Upper lobe of right lung (tissue), 1 donor: ENCODE measurements at places on chromosomes 5 and 9. TPM values are rescaled to one million over a fixed set of nuclear protein-coding genes. Genes with fewer than 3 reads are reported as not detected.

DNA sequence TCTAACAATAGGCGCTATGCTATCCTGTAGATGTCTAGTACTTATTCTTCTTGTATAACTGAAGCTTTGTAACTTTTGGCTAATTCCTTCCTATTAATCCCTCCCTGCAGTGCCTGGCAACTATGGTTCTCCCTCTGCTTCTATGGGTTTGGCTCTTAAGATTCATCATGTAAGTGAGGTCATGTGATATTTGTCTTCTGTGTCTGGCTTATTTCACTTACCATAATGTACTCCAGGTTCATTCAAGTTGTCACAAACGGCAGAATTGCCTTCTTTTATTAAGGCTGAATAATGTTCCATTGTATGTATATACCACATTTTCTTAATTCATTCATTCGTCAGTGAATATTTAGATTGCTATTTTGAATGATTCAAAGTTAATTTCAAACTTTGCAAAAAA, 149.9 kb upstream of the GAS1 start:
- H3K36me3 ChIP-seq: no peaks in the 10 kb centered on the region
- no peak for DNase-seq
- peaks cover 4% of the 10 kb centered on the region for H3K27me3 ChIP-seq

DNA sequence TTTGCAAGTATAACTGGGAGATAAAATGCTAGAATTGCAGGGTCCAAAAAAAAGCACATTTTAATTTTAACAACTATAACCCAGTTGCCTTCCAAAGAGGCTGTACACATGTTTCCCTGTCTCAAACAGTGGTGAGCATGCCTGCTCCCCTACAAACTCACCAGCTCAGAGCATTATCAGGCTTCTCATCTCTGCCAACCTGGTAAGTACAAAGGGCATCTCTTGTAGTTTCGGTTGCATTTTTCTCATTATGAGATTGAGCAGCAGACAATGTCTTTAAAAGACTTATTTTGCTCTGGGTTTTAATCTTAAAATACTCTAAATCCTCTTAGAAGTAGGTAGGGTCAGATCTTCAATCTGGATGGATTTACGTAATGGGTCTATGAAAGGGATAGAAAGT, 107.1 kb upstream of the MSX2 start:
- H3K4me1 ChIP-seq: no peaks in the 10 kb centered on the region
- H3K4me3 ChIP-seq: no peak overlapping the region
- H3K27ac ChIP-seq: no peak overlapping the region

The SOHLH1 gene
- total RNA-seq: not detected

The OR1J2 gene
- not detected for total RNA-seq

DNA sequence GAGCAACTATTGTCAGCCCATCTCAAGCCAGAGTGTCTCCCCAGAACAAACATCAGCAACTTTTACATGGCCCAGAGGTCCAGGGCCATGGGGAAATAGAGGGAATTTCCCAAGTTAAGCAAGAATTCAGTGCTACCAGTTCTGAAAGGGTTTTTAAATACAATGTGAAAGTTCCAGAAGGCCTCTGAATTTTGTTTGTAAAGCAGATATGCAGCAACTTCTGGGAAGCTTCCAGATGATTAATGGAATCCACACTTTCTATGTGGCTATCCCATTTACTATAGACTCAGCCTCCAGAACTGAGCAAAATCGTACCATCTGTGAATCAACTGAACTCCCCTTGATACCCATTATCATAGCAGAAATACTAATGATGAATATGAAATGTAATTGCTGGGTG, 93.8 kb downstream of the FEM1C start:
- no peaks in the 10 kb centered on the region for H3K27me3 ChIP-seq
- DNase-seq: no peak
- H3K36me3 ChIP-seq: no peaks in the 10 kb centered on the region
- H3K4me3 ChIP-seq: no peak overlapping the region

DNA sequence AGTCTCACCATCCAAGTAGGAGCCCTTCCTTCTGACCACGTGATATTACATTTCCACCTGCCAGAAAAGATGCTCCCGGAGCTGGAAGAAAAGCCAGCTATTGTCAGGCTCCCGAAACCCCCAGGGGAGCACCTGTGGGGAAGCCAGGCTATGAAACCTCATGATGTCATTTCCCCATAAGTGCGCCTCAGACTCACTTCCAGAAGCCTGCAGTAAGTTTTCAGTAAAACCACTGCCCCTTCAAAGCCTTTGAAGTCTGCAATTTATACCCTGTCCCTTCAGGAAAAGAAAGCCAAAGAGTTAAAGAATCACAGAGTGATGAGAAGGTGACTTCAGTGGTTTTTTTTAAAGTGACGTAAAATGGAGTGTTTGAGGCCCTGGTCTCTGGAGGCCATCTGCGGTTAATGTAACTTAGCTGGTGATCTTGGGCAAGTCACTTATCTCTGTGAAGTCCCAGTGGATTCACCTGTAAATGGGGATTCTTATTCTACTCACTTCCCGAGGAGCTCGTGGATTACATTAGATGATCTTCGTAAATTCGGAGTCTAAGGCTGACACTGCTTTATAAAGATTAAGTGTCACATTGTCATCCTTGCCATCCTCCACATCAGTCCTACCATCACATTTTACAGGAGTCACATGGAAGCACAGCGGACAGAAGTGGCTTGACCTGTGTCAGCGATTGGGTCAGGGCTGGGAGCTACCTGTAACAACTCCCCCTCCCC, 2.6 kb upstream of the SEMA6A start:
- peaks cover 17% of the 10 kb centered on the region for H3K4me1 ChIP-seq
- H3K4me3 ChIP-seq: no peak overlapping the region
- no peak overlapping the region for H3K27ac ChIP-seq
- no peaks in the 10 kb centered on the region for H3K36me3 ChIP-seq
- DNase-seq: no peak

- no peaks in the 10 kb centered on the region for H3K27me3 ChIP-seq
- no peaks in the 10 kb centered on the region for H3K36me3 ChIP-seq
- no peak overlapping the region for H3K27ac ChIP-seq
- DNase-seq: no peak
These were observed 362.7 kb upstream of the PTGER4 start for GRCh38 chr5:40317023-40317422.

- DNase-seq: peak; percentile 40
- no peak overlapping the region for H3K4me3 ChIP-seq
- peaks cover 26% of the 10 kb centered on the region for H3K4me1 ChIP-seq
- H3K36me3 ChIP-seq: no peaks in the 10 kb centered on the region
These were observed 127.8 kb downstream of the KCNIP1 start for GRCh38 chr5:170631466-170632195.

DNA sequence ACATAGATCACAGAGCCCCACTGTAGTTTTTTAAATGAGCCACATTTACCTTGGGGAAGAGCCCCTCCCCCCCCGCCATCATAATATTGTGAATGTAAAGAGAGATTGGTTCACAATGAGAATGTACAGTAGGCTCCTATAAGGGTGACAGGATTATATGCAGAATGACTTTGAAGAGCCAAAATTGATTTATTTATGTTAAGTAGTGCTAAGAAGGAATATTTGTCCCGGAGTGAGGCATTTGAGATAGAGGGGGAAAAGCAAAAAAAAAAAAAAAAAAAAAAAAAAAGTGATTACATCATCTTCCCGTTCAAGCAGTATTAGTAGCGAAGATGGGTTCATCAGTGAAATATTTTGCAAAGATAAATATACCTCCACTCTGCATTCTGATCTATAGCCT, 73.9 kb downstream of the PIK3R1 start:
- no peak for DNase-seq
- peak overlapping the region; percentile 80 for H3K27ac ChIP-seq
- peak overlapping the region; percentile 56 for H3K4me3 ChIP-seq
- peaks cover 39% of the 10 kb centered on the region for H3K36me3 ChIP-seq

DNA sequence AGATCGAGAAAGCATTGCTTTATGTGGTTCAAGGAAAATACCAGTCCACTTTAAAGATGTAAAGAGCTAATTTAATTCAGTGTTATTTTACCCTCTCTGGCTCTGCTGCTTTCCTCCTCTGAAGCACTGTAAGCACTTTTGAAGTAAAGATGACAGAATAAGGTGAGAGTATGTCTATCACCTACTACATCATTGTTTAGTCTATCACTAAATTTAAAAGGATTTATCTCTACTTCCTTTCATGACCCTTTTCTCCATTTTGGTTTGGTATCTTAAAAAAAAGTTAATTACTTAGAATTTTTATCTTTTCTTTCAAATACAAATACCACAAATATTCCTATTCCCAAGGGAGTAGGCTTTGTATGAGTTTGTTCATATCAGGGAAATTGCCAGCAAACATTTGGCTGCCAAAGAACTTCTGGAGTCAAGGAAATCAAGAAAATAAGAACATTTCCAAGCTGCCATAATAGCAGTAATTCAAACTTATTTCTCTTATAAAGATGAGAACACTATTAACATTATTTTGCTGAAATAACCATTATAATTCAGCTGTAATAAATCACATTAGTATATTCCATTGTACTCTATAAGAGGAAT, 77.8 kb downstream of the SLC38A9 start:
- no peaks in the 10 kb centered on the region for H3K27me3 ChIP-seq
- H3K4me3 ChIP-seq: peak overlapping the region; percentile 9
- peaks cover 29% of the 10 kb centered on the region for H3K4me1 ChIP-seq
- peak overlapping the region; percentile 64 for H3K27ac ChIP-seq
